ENCODE measurements at places on chromosomes 2 and 18.

DNA sequence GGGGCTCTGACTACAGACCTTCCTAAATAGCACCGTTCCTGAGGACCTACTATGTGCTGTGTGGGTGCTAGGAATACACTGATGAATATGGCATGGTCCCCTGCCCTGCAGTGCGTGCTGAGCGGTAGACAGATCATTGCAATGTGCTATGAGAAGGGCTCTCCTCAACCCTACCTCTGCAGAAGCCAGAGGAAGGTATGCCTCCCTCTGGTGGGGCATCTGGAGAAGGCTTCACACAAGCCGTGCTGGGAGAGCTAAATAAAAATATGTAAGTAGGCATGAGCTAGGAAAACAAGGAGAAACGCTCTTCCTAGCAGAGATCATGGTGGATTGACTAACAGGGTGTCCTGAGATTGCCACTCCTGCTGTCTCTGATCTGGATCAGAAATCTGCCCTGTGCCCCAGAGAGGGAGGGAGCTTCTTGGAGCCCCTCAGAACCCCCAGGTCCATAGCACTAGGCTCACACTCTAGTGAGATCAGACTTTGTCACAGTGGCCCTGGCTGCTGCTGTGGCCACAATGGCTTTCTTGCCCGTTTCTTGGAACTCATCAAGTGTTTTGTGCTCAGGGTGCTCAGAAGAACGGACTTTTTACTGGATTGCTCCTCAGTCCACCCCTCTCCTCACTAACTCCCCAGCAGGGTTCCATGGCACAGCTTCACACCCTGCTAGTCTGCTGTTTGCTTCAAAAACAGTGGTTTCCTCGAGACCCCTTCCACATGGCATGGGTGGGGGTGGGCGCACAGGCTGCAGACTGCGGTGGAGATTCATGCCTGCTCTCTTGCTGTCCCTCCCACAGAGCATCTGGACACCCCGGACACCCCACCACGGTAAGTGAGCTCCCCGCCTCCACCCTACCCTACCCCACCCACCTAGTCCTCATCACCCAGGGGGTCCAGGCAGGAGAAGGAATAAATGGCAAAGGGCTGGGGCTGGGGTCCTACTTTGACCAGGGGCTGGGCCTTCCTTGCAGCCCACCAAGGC lies 14.2 kb downstream of the SIGLEC15 start:
- peak; percentile 52 for DNase-seq

GRCh38 chr2:141528990-141529389 lies 601.8 kb downstream of the LRP1B start:
- DNase-seq: no peak

DNA sequence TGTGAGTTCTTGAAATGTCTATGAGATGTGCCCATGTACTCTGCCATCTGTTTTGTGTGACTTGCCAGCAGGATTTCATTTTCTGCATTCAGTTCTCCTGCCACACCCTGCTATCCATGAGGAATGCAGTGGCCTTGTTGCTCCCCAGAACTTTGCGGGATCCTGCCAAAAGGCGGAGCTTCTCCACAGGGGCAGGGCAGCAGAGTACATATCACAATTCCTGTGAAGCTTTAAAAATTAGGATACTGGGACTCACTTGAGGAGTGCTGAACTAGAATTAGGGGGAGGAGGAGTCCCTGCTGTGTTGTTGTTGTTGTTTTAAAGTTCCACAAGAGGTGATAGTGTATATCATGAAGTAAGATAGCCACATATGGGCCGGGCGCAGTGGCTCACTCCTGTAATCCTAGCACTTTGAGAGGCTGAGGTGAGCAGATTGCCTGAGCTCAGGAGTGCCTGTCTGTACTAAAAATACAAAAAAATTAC lies 76.4 kb downstream of the TANC1 start:
- DNase-seq: no peak

DNA sequence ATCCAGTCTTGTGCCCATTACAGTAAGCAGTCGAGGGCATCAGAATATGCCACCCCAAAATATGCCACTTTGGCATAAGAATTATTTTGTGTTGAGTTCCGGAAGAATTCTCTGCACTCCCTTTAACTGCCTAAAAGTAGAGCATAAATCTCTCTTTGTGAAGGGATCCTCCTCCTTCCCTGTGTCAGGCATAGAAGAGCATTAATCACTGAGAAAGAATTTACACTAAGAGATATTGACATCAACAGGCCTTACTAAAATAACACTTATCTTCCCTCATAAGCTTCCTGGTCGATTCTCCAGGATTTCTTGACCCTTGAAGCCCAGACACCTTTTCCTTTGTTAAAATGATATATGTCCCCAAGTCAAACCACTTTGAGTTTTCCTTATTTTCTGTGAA lies 27.6 kb upstream of the KYNU start:
- no peak for DNase-seq
